ENCODE measurements at places on chromosomes 3 and 15.
A peak's percentile ranks its signal among the peaks of the same experiment; 100 is the strongest.

GRCh38 chr3:195739561-195740111 lies 18.9 kb downstream of the MUC20 start:
- DNase-seq = no peak

GRCh38 chr3:196207833-196208607 lies 3.2 kb downstream of the ZDHHC19 start:
- DNase-seq = peak; percentile 19

DNA sequence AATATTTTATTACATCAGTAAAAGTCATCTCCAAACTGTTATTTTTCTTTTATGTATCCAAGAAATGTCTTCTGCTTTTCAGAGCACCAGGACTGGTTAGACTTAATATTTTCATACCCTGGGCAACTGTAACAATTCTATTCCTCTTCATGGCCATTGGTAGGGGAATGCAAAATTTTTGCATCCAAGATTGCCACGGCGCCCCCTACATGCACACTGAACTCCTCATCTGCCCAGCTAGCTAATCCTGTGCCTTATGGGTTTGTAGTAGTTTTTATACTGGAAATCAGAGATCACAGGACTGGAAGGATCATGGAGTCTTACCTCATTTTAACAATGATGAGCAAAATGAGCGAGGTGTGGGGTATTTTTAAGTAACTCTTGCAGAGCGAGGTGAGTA lies 74.2 kb downstream of the CRTC3 start:
- no peak for DNase-seq

DNA sequence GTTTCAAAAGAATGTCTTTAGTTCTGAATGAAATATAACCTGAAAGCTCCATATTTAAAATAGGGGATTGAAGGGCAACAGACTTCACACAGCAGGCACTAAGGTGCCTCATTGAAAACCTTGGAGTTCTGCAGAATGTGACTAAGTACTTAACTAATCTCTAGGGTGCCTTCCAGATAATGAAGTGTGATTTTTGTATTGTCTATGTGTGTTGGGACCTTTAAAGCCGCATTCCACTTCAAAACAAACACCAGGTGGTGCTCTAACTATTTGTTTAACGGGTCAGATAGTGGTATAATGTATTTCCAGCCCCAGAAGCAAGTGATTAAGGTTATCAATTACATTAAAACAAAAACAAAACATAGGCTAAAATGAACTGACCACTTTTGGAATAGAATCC lies 28.0 kb downstream of the TFG start:
- no peak for DNase-seq

DNA sequence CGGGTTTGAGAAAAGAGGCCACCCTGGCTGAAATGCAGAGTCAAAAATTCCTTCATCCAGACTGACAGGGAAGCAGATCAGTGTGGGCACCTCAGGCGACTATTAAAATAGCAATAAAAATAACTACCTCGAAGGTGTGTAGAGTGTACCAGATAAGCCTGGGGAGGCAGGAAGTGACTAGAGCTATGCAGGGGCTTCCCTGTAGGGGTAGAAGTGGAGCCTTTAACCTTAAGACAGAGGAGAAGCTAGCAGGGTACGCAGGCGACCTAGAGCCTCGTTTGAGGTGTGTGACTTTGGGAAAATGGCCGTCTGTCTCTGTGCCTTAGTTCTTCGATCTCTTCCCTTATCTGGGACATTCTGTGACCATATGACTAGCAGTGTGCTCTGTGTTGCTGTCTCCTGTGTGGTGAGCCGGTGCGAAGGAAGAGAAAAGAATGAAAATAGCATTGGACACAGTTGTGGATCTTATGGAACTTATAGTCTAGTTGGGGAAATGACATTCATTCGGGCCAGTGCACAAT lies 17.6 kb downstream of the BHLHE40 start:
- DNase-seq = no peak

GRCh38 chr3:81105206-81105605 lies 656.2 kb downstream of the GBE1 start:
- DNase-seq = no peak

GRCh38 chr15:57442335-57442734 lies 66.0 kb downstream of the CGNL1 start:
- DNase-seq = no peak

- no peak for DNase-seq
Observed at GRCh38 chr15:100230784-100231183, 111.0 kb downstream of the ADAMTS17 start.

GRCh38 chr3:131036986-131037385 lies 10.3 kb downstream of the NEK11 start:
- no peak for DNase-seq

DNA sequence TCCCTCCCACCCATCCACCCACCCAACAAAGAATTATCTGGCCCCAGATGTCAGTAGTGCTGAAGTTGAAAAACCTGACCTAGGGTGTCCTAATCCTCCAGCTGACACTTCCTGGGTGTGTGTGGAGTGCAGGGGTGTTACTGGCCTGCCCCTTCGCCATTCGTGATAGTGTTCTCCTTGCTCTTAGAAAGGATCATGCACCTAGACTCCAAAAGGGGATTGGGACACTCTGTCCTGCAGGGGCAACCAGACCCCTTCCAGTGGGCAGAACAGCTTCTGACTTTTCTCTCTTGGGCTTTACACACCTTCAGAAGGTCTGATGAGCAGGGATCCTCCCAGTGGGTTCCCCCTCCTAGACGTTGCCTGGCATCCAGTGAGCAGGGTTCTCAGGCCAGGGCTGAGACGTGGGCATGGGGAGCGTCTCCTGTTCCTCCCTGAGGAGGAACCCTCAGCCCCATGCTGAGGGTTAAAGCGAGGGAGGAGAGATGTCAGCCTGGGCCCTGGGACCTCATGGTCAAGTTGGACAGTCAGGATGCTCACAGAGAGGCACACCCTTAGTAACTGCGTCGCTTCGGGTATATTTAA lies 75.0 kb downstream of the AAGAB start:
- DNase-seq = no peak

GRCh38 chr15:87033056-87033455 lies 953.4 kb downstream of the AGBL1 start:
- no peak for DNase-seq

- no peak for DNase-seq
Observed at GRCh38 chr3:58190291-58190690, 20.5 kb downstream of the DNASE1L3 start.

- DNase-seq = no peak
Observed at GRCh38 chr3:134971306-134971705, 176.2 kb downstream of the EPHB1 start.

- no peak for DNase-seq
Observed at GRCh38 chr3:139388821-139389551, 461 bp downstream of the COPB2 start.

- DNase-seq = no peak
Observed at GRCh38 chr3:70753572-70753971, 441.1 kb upstream of the MDFIC2 start.

DNA sequence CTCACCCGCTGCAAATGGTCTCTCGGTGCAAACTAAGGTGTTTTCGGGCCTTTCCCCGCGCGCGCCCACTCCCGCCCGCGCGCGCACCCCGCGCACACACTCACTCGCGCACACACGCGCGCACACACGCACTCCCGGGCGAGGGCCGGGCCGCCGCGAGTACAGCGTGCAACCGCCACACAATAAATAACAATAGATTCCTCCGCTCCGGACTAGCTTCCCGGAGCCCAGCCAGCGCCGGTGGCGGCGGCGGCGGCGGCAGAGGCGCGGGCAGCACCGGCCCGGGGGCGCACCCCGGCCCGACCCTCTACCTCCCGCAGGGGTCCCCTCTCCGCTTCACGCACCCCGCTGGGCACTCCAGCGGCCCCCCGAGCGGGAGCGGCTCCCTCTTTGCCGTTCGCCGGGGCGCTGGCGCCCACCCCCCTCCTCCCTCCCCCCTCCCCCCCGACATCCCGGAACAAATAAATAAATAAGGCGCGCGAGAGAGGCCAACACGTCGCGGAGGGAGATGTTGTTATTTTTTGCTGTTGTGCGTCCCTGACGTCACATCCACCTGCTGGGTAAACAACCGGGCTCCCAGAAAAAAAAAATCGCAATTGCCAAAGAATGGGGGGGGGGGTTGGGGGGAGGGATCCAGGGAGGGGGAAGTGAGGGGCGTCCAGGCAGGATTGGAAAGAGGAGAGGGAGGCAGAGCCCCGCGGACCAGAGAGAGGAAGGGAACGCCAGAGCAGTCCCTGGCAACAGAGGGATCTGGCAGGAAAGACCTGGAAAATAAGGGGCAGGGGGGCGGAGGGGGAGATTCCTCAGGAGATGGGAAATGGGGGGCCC lies at the start of gene FOXP1:
FOXP1 (minus strand) TSS at position 163 of the 828 bp plus-strand sequence. CDS start 385,347 bp downstream, outside the sequence.
- peak; percentile 48 for DNase-seq

DNA sequence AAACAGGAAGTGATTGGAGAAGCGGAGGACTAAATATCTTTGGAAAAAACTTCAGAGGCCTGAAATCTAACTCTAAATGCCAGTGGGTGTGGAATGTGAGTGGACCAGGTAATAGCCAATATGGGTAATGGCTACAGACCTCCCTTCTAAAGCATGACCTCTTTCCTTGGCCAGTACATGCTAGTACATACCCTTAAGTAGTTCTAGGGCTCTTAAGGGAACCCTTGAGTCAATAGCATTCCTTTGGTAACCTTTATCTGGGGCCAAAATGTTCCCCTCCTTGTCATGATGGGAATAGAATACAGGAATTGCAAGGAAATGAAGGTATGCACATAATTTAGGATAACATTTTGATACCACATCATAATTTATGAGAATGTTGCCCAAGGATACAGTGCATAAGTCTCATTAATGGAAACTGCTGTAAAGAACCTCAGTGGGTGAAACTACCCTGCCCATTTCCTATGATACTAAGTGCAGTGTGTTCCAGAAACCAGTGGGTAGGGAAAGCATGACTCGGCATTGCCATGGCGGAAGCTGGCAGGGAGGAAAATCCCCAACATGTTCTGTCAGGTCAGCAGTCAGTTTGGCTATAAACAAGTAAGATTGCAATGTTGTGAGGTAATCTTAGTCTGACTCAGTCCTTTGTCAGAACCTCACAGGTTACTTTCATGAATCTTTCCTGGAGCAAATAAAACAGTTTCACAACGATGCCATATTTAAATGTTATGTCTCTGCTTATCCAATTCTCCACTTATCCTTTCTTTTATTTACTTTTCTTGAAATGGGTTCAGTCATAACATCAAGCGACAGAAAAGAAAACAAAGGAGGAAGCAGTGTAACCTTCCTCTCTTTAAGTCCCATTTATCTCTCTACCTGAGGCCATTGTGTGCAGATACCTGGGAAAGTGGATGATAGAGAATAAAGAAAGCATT lies 23.5 kb upstream of the RAP2B start:
- DNase-seq = peak; percentile 54

- peak; percentile 28 for DNase-seq
Observed at GRCh38 chr15:41904541-41905005, 10.7 kb upstream of the SPTBN5 start.

GRCh38 chr3:154486949-154487348 lies 57.0 kb upstream of the GPR149 start:
- no peak for DNase-seq

DNA sequence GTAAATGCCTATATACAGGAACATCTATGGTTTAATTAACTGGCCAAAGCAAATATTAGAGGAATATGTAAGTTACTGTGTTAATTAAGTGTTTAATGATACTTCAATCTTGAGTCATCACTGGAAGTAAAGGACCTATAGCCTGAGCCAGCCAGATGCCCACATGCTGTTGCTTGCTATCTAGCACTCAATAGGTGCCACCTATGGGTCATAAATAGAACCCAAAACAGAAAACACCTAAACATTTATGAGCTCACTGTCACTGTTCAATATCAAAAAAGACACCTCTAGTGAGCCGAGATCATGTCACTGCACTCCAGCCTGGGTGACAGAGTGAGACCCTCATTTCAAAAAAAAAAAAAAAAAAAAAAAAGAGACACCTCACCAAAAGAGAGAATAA lies 48.4 kb upstream of the IP6K2 start:
- DNase-seq = no peak

DNA sequence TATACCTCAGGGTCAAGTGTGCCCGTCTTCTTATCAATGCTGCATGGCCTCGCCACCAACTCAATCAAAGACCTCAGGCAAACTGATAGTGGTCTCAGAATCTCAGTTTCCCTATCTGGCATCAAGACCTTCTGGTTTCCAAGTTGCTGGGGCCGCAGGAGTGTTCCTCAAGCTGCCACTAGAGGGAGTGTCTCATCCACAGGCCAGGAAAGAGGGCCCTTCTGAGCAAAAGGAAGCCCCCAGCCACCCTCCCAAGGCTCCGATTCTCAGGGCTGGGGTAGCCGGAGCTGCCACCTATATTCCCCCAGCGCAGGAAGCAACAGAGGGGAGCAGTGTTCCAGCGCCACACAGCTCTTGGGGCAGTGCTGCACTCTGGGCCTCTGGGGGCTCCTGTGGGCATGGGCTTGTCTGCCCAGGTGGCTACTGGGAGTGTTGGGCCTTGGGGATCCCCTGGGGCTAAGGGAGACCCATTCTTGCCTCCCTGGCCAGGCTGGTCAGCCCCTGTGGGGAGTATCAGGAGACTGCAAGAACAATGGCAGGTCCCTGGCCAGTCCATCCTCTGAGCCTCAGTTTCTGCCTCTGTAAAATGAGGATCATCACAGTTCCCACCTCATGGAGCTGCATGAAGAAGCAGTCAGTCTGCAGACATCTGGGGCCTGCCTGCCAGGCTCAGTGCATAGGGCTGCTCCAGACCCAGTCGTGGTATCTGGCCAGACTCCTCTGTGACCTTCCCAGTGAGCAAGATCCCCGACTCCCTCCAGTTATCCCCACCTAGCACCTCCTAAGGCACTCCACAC lies 23.4 kb upstream of the SEC13 start:
- no peak for DNase-seq

DNA sequence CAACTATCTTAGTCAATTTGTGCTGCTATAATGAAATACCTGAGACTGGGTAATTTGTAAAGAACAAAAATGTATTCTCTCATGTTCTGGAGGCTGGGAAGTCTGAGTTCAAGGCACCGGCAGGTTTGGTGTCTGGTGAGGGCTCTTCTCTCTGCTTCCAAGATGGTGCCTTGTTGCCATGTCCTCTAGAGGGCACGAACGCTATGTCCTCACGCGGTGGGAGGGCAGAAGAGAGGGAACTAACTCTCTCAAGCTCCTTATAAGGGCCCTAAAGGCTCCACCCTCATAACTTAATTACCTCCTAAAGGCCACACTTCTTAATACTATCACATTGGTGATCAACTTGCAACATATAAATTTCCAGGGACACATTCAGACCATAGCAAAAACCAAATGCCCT lies 108.4 kb downstream of the ADAMTSL3 start:
- DNase-seq = no peak

DNA sequence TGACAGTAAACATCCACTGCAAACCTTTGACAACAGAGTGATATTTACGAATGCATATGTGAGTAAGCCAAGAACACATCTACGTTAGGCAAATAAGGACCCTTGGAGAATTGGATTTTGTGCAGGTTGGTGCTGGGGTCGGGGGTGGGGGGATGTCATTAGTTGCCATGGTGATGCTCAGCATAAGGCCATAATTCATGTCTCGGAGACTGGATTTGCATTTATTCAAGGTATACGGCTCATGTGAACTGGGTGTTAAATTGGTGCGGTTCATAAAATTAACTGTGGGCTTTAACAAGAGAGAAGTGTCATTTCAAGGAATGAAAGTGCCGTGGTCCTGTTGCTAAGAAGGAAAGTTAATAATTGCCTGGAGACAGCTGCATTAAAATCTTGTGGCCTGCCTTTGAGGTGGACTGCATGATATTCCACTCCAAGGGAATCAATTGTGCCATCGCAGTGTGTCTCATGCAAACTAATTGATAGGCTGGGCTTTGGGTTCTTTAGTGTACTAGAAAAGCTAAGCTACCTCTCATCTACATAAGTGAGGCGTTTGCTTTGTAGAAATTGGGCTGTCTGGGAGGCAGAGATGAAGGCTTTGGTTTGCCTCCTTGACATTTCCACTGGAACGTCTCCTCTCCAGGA lies 228.9 kb upstream of the FEZF2 start:
- DNase-seq = no peak

All from T1000 (cell line).